ENCODE measurements at places on chromosomes 11 and 22.

GRCh38 chr22:36385491-36386350 is 2.0 kb downstream of the MYH9 start:
- H3K27ac ChIP-seq: peak overlapping the region; percentile 92
- H3K36me3 ChIP-seq: no peaks in the 10 kb centered on the region
- no peaks in the 10 kb centered on the region for H3K27me3 ChIP-seq
- H3K4me3 ChIP-seq: peak overlapping the region; percentile 76
- H3K4me1 ChIP-seq: peaks cover 66% of the 10 kb centered on the region

GRCh38 chr11:18749681-18750319 is 23.8 kb upstream of the IGSF22 start:
- H3K4me3 ChIP-seq: no peak overlapping the region
- no peaks in the 10 kb centered on the region for H3K27me3 ChIP-seq
- H3K4me1 ChIP-seq: peaks cover 25% of the 10 kb centered on the region
- peak overlapping the region; percentile 79 for H3K27ac ChIP-seq

GRCh38 chr11:125701858-125702621 is 21.4 kb upstream of the ACRV1 start:
- no peak for DNase-seq
- H3K27me3 ChIP-seq: no peaks in the 10 kb centered on the region
- H3K4me3 ChIP-seq: no peak overlapping the region

GRCh38 chr11:1939006-1939625 is 8.0 kb upstream of the MRPL23 start:
- DNase-seq: no peak
- H3K27me3 ChIP-seq: no peaks in the 10 kb centered on the region
- no peak overlapping the region for H3K27ac ChIP-seq
- no peak overlapping the region for H3K4me3 ChIP-seq

DNA sequence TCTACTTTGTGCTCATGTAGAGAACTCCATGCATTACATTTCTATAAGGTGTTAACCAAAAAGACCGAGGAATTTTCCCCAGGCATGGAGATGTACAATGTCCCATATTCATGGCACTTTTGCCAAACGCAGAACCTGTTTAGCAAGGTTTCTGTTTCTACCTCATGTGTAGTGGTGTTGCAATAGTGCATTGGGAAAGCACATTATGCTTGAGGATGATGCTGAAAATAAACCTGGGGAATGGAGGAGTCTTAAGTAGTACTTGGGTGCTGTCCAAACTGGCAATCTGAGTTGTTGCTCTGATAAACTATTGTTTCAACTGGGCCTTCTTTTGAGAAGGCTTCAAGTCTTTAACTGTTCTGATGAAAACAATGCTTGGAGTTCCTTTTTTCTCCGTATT is 11.5 kb upstream of the MUC15 start:
- no peak overlapping the region for H3K4me3 ChIP-seq
- no peak for DNase-seq
- H3K36me3 ChIP-seq: no peaks in the 10 kb centered on the region
- no peaks in the 10 kb centered on the region for H3K4me1 ChIP-seq
- no peaks in the 10 kb centered on the region for H3K27me3 ChIP-seq

- H3K27me3 ChIP-seq: no peaks in the 10 kb centered on the region
- no peak overlapping the region for H3K4me3 ChIP-seq
- H3K27ac ChIP-seq: no peak overlapping the region
- H3K36me3 ChIP-seq: no peaks in the 10 kb centered on the region
- DNase-seq: no peak
Measured at GRCh38 chr22:37630839-37631435, 8.5 kb upstream of the SH3BP1 start.

- H3K27me3 ChIP-seq: no peaks in the 10 kb centered on the region
- no peak overlapping the region for H3K27ac ChIP-seq
- no peaks in the 10 kb centered on the region for H3K36me3 ChIP-seq
- no peak overlapping the region for H3K4me3 ChIP-seq
Measured at GRCh38 chr11:31844351-31844750, 33.2 kb upstream of the PAX6 start.

GRCh38 chr11:110379936-110380335 is 49.8 kb upstream of the FDX1 start:
- no peak overlapping the region for H3K4me3 ChIP-seq
- H3K27me3 ChIP-seq: no peaks in the 10 kb centered on the region
- no peaks in the 10 kb centered on the region for H3K4me1 ChIP-seq
- no peak overlapping the region for H3K27ac ChIP-seq
- DNase-seq: no peak

GRCh38 chr11:104965735-104966134 is 2.6 kb downstream of the CASP4 start:
- H3K4me3 ChIP-seq: no peak overlapping the region
- H3K27ac ChIP-seq: no peak overlapping the region
- no peak for DNase-seq
- no peaks in the 10 kb centered on the region for H3K27me3 ChIP-seq

DNA sequence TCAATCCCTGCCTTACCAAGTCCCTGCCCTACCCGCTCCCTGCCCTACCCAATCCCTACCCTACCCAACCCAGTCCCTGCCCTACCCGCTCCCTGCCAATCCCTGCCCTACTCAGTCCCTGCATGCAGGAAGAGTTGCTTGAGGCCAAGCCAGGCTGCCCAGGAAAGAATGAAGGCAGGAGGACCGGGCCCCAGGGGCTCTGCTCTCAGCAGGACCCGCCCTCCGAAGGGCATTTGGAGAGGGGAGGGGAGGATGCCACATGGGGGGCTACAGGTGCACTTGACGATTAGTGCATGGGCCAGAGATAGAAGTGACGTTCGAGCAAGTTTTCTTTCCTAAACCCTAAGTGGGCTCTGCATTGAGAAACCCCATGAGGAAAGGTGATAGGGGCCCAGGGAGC is 581.2 kb downstream of the TBC1D22A start:
- no peaks in the 10 kb centered on the region for H3K36me3 ChIP-seq
- no peaks in the 10 kb centered on the region for H3K27me3 ChIP-seq
- no peaks in the 10 kb centered on the region for H3K4me1 ChIP-seq
- no peak for DNase-seq
- no peak overlapping the region for H3K4me3 ChIP-seq

- no peaks in the 10 kb centered on the region for H3K27me3 ChIP-seq
- no peaks in the 10 kb centered on the region for H3K36me3 ChIP-seq
- peaks cover 42% of the 10 kb centered on the region for H3K4me1 ChIP-seq
Measured at GRCh38 chr11:95586661-95587060, 202.9 kb downstream of the FAM76B start.

- no peaks in the 10 kb centered on the region for H3K36me3 ChIP-seq
- peaks cover 38% of the 10 kb centered on the region for H3K4me1 ChIP-seq
- no peak overlapping the region for H3K27ac ChIP-seq
- H3K4me3 ChIP-seq: no peak overlapping the region
- no peak for DNase-seq
Measured at GRCh38 chr11:13329670-13330356, 52.2 kb downstream of the BMAL1 start.

All from tibial nerve (tissue), 4 donors.